ENCODE measurements at places on chromosomes 2 and 18. TPM values are rescaled to one million over a fixed set of nuclear protein-coding genes. Genes with fewer than 3 reads are reported as not detected.

GRCh38 chr2:14673351-14673875, 40.9 kb downstream of the LRATD1 start:
- H3K4me1 ChIP-seq = no peaks in the 10 kb centered on the region
- H3K27ac ChIP-seq = no peak overlapping the region
- no peaks in the 10 kb centered on the region for H3K36me3 ChIP-seq
- no peak for DNase-seq
- no peaks in the 10 kb centered on the region for H3K27me3 ChIP-seq

- no peak overlapping the region for H3K27ac ChIP-seq
- DNase-seq = peak; percentile 77
- no peak overlapping the region for H3K4me3 ChIP-seq
- no peaks in the 10 kb centered on the region for H3K36me3 ChIP-seq
Measured at GRCh38 chr2:238098901-238099713, 1.0 kb upstream of the ESPNL start.

Gene MRPS9
- 22.6 TPM for total RNA-seq

Gene SERPINB10
- total RNA-seq = not detected

Gene DAW1
- total RNA-seq = not detected

Gene CROCC2
- not detected for total RNA-seq

DNA sequence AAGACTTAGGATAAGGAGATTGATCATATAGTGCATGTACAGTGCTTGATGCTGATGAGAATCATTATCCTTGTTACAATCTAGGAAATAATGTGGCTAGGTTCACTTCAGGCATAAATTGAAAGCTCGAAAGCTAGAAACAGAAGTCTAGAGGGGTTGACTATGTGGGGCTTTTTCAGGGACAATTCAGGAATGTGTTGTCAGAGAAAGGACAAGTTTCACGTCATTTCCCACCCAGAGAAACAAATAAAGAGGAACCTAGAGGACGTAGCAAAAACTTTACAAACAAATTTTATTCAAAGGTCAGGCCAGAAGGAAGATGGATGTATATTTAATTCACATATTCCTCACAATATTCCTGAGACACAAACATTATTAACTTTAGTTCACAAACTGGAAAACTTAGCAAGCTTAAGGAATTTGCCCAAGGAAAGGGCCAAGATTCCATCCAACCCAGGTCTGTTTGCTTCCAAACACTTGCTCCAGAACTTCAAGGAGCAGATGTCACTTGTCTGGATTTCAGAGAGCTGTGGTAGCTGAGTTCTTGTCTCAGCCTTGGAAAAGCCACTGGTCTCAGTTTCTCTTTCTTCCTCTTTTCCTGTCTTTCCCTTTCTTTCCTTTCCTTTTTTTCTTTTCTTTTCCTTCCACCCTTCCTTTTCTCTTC, 7.4 kb downstream of the CYRIA start:
- DNase-seq = no peak
- H3K4me1 ChIP-seq = peaks cover 4% of the 10 kb centered on the region
- H3K27me3 ChIP-seq = peaks cover 51% of the 10 kb centered on the region

DNA sequence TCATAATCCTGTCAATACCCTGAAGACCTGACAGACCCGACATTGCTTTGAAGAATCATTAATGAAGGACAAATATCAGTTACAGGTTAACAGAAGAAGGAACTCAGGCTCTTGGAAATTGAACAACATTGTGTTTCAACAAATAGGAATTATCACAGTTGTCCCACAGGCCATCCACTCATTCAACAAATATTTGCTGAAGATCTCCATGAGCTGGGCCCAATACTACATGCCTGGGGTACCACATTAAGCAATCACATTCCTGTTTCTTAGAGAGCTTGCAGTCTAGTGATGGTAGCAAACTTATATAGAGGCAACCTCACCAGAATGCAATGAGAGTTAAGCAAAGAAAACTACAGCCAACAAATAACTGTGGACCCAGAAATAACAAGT, 671.6 kb upstream of the ACVR2A start:
- H3K4me3 ChIP-seq = no peak overlapping the region
- no peaks in the 10 kb centered on the region for H3K36me3 ChIP-seq
- H3K27me3 ChIP-seq = no peaks in the 10 kb centered on the region
- H3K27ac ChIP-seq = no peak overlapping the region
- H3K4me1 ChIP-seq = no peaks in the 10 kb centered on the region
- DNase-seq = no peak

Gene MAP2
- total RNA-seq = 7.2 TPM

Gene UCN
- total RNA-seq = 4.1 TPM
